Spinal cord (tissue), 10 donors: ENCODE measurements at places on chromosomes 5 and 9. TPM values are rescaled to one million over a fixed set of nuclear protein-coding genes. Genes with fewer than 3 reads are reported as not detected.

GRCh38 chr9:137621131-137621757 lies 2.4 kb downstream of the EHMT1 start:
- no peak for DNase-seq

GRCh38 chr5:17918373-17919104 lies 284.3 kb downstream of the TAF11L14 start:
- DNase-seq = no peak

- DNase-seq = no peak
Measured at GRCh38 chr5:130280528-130281217, 376.4 kb downstream of the CHSY3 start.

The UBTD2 gene
- 41.8 TPM for polyA plus RNA-seq

The PTGER4 gene
- 4.3 TPM for polyA plus RNA-seq

- no peak for DNase-seq
Measured at GRCh38 chr5:139416651-139417050, 12.8 kb upstream of the SPATA24 start.

The DBN1 gene
- polyA plus RNA-seq = 241 TPM

DNA sequence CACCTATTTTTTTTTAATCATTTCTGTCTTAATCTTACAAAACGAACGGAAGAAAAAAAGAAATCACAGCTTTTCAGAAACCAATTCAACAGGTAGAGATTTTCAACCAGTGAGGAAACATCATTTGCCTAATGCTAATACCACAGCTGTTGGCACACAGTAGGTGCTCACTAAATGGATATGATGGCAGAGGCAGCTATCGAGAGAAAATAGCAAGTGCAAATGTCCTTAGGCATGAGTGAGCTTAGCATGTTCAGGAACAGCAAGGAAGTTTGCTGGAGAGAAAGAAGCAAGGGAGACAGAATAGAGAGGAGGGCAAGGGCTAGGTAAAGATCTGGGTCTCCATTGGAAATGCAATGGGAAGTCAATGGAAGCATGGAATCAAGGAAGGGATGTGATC lies 49.2 kb downstream of the CEMIP2 start:
- DNase-seq = no peak

DNA sequence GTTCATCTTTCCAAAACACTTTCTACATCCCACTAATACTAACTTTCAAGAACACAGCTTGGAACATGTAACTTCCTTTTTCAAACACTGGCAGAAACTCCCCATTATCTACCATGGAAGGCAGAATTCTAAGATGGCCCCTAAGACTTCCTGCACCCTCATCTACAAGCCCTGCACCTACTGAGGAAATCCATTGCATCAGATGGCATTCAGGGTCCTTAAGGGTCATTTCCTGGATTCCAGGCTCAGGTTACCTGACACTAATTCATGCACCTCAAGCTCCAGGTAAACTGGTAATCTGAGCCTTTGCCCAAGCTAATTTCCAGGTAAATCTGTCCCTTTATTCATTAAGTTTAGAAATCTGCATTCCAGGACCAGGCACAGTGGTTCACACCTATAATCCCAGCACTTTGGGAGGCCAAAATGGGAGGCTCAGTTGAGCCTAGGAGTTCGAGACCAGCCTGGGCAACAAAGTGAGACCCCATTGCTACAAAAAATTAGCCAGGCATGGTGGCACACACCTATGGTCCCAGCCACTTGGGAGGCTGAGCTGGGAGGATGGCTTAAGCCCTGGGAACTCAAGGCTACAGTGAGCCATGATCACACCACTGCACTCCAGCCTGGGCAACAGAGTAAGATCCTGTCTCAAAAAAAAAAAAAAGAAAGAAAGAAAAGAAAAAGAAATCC lies 91.6 kb downstream of the NFIB start:
- no peak for DNase-seq

GRCh38 chr9:107932046-107932445 lies 442.5 kb upstream of the KLF4 start:
- no peak for DNase-seq
